ENCODE measurements at places on chromosomes 5 and 9. TPM values are rescaled to one million over a fixed set of nuclear protein-coding genes. Genes with fewer than 3 reads are reported as not detected.

PCDHGB1 gene
- 2.2 TPM for total RNA-seq

IRX2 gene
- total RNA-seq, result 0.64 TPM

TRIM36 gene
- 1.4 TPM for total RNA-seq

MARCOL gene
- not detected for total RNA-seq

GTF3C5 gene
- 62.1 TPM for total RNA-seq

DIPK1B gene
- 3.2 TPM for total RNA-seq

SAXO1 gene
- not detected for total RNA-seq

ADAMTS16 gene
- 0.52 TPM for total RNA-seq

BTNL8 gene
- total RNA-seq, result not detected

SHC3 gene
- 6.5 TPM for total RNA-seq

FOXD4L5 gene
- not detected for total RNA-seq

SPATA31E1 gene
- total RNA-seq, result not detected

ABO gene
- not detected for total RNA-seq

CEMIP2 gene
- 25.6 TPM for total RNA-seq

HDAC3 gene
- 53.3 TPM for total RNA-seq

F12 gene
- total RNA-seq, result 1.0 TPM

ADAMTS19 gene
- 0.39 TPM for total RNA-seq

PCDHA6 gene
- not detected for total RNA-seq

GDNF gene
- 0.39 TPM for total RNA-seq

LRRC19 gene
- not detected for total RNA-seq

CAMK4 gene
- 7.3 TPM for total RNA-seq

CCNJL gene
- 4.4 TPM for total RNA-seq

ZDHHC11B gene
- total RNA-seq, result not detected

BAAT gene
- 0.13 TPM for total RNA-seq

PLCXD3 gene
- 0.64 TPM for total RNA-seq

All from epithelial cell of alveolus of lung (primary cell).